NCI-H1092 treated with DMSO at 0.1 percent for 48 hours (cell line): ENCODE measurements at places on chromosomes 11 and 22.

- DNase-seq, result no peak
These were observed 8.2 kb upstream of the SYT8 start for GRCh38 chr11:1826552-1827094.

GRCh38 chr11:68118706-68119448 lies 2.3 kb downstream of the CHKA start:
- no peak for DNase-seq

DNA sequence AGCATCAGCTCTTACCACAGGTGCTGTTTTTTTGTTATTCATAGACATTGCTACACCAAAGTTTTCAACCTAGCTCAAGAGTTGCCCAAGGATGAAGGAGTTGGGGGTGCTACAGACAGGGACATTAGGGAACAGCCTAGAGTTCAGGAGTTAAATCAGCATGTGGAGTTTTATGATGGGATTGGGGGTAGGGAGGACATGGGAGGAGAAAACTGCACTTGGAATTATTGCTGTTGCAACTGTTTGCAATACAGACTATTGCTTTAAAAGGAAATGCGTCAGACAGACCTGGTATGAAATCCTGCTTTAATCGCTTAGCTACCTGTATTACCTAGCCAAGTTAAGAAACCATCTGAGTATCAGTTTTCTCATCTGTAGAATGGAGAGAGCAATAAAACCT lies 6.3 kb downstream of the TMA7B start:
- no peak for DNase-seq

- no peak for DNase-seq
These were observed 24.8 kb downstream of the APOL5 start for GRCh38 chr22:35742342-35743100.

- DNase-seq, result no peak
These were observed 38.0 kb upstream of the ETS1 start for GRCh38 chr11:128625326-128625725.

DNA sequence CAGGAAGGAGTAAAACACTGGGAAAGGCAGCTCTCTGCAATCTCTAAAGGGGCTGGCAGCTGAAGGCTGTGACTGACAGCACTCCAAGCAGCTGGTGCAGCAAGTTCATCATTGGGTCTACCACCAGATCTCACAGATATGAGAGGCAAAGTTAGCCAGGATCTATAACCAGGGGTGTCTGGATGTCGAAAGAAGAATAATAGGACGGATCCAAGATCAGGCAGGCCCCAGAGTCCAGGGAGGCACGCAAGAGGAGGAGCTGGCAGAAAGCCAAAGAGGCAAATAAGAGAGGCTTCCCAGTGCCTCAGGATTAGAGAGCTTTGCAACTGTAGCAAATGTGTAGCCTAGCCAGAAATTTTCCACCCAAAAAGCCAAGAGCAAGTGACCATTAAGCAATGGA lies 77.1 kb downstream of the RBMXL2 start:
- no peak for DNase-seq

DNA sequence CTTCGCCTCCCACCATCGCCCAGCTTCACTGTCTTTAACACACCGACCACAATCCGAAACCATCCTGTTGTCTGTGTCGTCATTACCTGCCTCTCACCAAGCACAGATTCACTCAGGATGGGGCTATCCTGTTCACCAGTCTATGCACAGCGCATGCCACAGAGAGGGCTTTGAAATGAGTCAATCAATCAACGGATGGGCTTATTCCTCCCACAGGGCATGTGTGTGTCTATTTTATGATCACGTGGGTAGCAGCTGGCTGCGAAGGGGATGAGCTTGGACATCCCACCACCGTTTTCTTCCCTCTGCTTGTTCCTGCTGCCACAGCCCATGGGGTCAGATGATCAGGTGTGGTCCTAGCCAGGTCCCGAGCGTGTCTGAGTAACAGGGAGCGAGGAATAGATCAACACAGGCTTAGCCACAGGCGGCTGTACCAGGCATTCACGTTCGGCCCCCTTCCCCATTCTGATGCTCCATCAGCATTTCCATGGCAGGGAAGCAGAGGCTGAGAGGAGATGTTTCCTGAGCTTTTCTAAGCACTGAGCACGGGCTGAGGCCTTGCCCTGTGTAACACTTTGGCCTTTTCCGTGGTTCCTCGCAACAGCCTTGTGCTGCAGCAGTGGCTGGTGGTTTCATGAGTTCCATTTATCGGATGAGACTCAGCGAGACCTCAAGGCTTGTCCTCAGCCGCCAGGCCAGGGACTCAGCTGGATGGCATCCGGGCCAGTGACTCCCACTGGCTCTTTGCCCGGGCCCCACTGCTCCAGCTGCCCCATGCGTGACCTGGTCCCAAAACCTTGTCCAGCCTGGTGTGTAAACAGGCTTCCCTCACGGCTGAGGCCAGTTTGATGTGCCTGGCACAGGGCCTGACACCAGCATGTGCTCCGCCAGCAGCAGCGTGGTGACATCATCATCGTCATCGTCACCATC lies 48.1 kb upstream of the FGF3 start:
- DNase-seq, result no peak

DNA sequence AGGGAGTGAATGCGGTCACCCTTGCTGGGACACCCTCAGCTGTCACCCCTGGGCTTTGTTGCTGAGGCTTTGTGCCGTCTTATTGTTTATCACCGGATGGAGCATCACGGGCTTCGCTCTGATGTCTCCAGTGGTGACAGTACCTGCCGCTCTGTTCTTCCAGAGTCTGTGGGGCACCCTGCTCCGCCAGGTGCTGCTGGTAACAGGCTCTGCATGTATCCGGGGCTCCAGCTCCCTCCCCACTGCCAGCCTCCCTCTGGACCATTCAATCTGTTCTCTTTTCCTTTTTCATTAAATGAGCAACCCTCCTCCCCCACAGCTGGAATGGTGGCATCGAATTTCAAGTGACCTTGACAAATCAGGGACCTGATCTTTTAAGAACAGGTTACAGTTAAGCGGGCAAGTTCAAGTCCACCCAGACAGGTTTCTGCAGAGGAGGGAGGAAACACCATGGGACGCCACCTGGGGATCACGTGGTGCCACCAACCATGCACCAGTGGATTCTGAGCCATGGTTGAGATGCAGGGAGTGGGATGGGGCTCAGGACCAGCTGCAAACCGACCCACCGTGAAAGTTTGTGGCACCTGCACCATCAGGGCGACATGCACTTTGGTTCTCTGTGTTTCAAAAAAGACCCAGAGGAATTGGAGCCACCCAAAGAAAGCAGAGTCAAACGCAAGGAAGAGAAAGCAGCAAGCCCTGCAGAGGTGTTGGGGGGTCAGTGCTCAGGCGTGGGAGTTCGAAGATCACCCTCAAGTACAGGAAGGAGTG lies 89.3 kb downstream of the BCR start:
- DNase-seq, result no peak

- peak; percentile 50 for DNase-seq
These were observed 130.6 kb upstream of the MTNR1B start for GRCh38 chr11:92838759-92839310.

DNA sequence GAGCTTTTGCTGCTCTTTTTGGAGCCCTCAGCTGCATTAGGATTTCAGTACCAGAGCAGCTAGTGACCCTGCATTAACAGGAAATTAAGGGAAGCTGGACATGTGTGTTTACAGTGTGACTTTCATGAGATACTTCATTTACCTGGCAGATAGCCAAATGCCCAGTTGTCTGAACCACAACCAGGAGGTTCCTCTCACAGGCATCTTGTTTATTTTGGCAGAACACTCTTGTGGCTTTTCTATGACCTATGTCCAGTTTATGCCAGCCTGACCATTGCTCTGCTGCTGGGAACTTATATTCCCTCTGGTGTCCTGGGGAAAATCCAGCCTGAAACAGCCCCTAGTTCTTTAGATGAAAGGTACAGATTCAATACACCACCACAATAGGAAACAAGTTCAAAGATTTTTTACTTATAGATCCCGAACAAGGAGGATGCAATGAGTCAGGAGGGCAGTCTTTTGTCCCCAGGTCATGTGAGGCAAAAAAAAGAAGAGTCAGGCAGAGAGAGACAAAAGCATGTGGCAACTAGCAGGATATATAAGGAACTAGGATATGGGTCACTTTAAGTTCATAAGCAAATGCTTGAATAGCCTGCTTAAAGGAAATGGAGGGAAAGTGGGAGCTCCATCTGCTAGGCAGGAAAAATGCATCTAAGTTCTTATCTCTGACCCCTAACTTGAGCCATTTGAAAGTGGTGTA lies 379.3 kb downstream of the INSC start:
- peak; percentile 19 for DNase-seq

GRCh38 chr22:37897807-37898206 lies 8.3 kb upstream of the MICALL1 start:
- no peak for DNase-seq

GRCh38 chr11:93537049-93537448 lies 6.1 kb downstream of the SMCO4 start:
- peak; percentile 78 for DNase-seq

DNA sequence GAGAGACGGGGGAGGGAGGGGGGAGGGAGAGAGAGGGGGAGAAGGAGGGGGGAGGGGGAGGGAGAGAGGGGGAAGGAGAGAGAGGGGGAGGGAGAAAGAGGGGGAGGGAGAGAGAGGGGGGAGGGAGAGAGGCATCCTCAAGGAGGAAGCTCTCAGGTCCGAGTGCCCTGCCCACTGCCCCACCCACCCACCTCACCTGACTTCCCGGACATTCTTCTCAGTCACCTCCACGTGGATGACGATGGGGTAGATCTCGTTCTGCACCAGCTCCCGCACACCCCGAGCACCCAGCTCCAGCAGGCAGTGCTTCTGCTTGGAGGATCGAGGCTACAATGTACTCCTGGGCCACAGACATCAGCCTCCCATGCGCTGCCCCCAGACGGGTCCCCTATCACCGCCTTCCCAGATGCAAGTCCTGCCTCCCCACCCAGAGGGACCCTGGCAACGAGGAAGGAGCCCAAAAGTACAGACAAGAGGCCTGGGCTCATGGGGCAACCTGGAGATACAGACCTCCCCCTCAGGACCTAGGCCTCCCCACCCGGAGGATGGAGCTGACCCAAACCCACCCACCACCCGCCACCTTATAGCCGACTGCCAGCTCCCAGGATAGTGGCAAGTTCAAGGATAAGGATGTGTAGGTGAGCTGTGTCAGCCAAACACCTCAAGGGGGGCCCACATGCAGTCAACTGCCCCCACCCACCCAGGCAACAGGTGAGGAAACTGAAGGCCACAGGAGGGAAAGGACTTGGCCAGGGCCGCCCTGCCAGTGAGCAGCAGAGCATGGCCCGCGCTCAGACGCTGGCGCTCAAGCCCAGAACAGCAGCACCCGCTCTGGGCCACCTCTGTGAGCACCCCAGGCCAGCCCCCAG lies 5.6 kb upstream of the MFNG start:
- no peak for DNase-seq

GRCh38 chr11:36455658-36456111 lies 54.4 kb downstream of the TRAF6 start:
- DNase-seq, result peak; percentile 21

GRCh38 chr11:120063686-120064340 lies 74.1 kb downstream of the TRIM29 start:
- no peak for DNase-seq

DNA sequence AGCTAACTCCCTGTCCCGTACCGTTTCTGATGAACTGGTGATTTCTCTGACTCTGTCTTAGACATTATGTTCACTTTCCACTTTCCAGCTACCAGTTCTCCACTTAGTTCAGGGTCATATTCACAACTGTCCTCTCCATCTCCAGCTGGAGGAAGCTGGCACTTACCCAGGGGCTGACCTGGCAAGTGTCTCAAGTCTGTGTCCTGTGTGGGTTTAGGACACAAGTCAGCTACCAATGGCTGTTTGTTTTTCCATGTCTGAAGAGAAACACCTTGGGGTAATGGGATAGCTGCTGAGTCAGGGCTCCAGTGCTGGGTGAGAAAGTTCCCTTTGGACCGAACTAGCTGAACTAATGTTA lies 134.4 kb downstream of the CSNK2A3 start:
- DNase-seq, result no peak

DNA sequence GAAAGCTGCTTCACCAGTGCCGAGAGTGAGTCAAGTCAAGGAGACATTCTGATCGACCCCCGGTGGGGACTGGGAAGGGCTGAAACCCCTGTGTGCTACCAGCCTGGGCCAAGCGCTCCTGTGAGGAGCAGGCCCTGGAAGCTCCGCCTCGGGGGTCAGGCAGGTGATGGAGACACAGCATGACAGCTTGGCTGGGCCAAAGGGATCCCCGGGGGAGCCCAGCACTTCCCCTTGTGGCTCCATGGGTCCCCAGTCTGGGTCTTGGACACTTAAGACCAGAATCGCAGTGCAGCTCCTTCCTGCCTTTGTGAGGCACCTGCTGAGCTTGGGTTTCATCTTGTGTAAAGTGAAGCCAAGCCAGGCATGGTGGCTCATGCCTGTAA lies 89.2 kb downstream of the MORC2 start:
- DNase-seq, result no peak

DNA sequence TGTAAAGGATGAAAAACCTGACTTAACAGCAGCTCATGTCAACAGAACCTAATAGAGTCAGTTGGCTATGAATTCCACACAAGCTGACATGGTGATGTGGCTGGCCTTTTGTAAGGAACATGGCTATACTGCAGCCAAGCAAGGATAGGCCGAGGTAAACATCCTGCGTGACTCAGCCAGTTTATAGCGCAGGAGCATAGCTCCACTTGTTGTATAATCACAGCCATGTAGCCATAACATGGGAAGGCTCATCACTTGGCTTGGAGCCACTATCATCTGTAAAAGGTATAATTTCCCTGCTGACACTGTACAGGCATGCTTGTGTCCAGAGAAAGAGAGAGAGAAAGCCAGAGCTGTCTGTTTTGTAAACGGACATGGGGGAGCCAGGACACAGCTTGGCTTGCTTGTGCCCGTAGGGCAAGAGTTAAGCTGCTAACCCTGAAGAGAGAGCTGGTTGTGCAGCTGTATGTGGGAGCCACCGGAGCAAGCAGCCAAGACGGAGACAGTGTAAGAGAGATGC lies 104.4 kb upstream of the PLET1 start:
- DNase-seq, result no peak

- DNase-seq, result no peak
These were observed 1.0 kb downstream of the REXO2 start for GRCh38 chr11:114440121-114440860.
